Sigmoid colon (tissue), 7 donors: ENCODE measurements at places on chromosomes 7 and 10. TPM values are rescaled to one million over a fixed set of nuclear protein-coding genes. Genes with fewer than 3 reads are reported as not detected.

- DNase-seq: no peak
These were observed 32.5 kb upstream of the EIF4H start for GRCh38 chr7:74141705-74142104.

- no peak for DNase-seq
These were observed 82.5 kb downstream of the CPVL start for GRCh38 chr7:29063872-29064271.

- DNase-seq: no peak
These were observed 9.4 kb upstream of the ZC3HAV1 start for GRCh38 chr7:139118805-139119485.

GRCh38 chr10:109913306-109913892, 9.9 kb downstream of the XPNPEP1 start:
- no peak for DNase-seq

Gene ZNF862
- 23.8 TPM for total RNA-seq
